Activated CD4-positive, alpha-beta T cell treated with anti-CD3 and anti-CD28 coated beads, Interleukin-2, amount 10 ng/mL, durations not matched to agents 24 days and 14 days (primary cell): ENCODE measurements at places on chromosomes 6 and 20. TPM values are rescaled to one million over a fixed set of nuclear protein-coding genes. Genes with fewer than 3 reads are reported as not detected.
A peak's percentile ranks its signal among the peaks of the same experiment; 100 is the strongest.

DNA sequence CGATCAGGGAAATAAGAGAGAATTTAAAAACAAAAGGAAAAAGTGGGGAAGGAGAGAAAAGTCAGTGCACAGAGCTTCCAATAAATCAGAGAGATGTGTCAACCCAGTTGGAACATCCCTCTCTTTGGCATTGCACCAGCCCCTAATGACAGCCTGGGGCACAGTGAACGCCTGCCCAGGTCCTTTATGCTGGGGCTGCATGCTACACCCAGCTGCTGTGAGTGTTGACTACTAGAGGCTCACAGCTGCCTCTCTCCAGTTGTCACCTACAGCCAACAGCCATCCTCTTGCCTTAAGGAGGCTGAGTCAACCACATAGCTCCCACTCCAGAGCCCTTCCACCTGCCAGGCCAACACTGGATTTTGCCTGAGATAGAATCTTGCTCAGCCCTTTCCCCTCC lies 19.0 kb downstream of the OR2H2 start:
- no peak overlapping the region for H3K27ac ChIP-seq
- DNase-seq, result no peak
- H3K27me3 ChIP-seq, result no peaks in the 10 kb centered on the region
- no peaks in the 10 kb centered on the region for H3K4me1 ChIP-seq

- no peaks in the 10 kb centered on the region for H3K27me3 ChIP-seq
- DNase-seq, result no peak
- H3K27ac ChIP-seq, result no peak overlapping the region
- no peaks in the 10 kb centered on the region for H3K36me3 ChIP-seq
Measured at GRCh38 chr6:63821442-63821841, 185.8 kb downstream of the PHF3 start.

DNA sequence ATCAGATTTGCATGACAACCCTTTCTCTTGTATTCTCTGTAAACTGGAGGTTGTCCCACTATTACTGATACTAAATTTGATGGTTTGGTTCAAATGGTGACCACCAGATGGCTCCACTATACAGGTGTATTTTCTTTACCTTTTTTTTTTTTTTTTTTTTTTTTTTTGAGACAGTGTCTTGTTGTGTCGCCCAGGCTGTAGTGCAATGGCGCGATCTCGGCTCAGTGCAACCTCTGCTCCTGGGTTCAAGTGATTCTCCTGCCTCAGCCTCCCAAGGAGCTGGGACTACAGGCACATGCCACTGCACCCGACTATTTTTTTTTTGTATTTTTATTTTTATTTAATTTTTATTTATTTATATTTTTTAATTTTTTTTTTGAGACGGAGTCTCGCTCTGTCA lies 6.6 kb upstream of the WTAP start:
- H3K36me3 ChIP-seq, result peaks cover 25% of the 10 kb centered on the region
- peak; percentile 84 for DNase-seq
- no peak overlapping the region for H3K4me3 ChIP-seq
- peaks cover 21% of the 10 kb centered on the region for H3K4me1 ChIP-seq
- no peaks in the 10 kb centered on the region for H3K27me3 ChIP-seq

DNA sequence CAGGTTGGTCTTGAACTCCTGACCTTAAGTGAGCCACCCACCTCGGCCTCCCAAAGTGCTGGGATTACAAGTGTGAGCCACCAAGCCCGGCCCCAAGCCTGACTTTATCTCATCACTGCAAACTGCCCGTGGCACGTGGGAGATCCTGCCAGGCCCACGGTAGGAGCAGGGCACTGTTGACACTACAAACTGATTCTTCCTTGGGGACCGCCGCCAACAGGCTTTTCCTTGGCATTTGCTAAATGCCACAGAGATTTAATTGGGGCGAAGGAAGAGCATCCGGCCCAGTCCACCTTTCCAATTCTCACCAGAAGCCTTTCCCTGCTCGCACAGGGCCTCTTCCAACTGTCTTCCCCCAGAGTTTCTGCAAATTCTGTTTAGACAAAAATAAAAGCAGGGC lies 11.0 kb downstream of the ATP9A start:
- no peak for DNase-seq
- no peaks in the 10 kb centered on the region for H3K4me1 ChIP-seq
- H3K36me3 ChIP-seq, result no peaks in the 10 kb centered on the region
- no peak overlapping the region for H3K4me3 ChIP-seq
- peaks cover 2% of the 10 kb centered on the region for H3K27me3 ChIP-seq

DNA sequence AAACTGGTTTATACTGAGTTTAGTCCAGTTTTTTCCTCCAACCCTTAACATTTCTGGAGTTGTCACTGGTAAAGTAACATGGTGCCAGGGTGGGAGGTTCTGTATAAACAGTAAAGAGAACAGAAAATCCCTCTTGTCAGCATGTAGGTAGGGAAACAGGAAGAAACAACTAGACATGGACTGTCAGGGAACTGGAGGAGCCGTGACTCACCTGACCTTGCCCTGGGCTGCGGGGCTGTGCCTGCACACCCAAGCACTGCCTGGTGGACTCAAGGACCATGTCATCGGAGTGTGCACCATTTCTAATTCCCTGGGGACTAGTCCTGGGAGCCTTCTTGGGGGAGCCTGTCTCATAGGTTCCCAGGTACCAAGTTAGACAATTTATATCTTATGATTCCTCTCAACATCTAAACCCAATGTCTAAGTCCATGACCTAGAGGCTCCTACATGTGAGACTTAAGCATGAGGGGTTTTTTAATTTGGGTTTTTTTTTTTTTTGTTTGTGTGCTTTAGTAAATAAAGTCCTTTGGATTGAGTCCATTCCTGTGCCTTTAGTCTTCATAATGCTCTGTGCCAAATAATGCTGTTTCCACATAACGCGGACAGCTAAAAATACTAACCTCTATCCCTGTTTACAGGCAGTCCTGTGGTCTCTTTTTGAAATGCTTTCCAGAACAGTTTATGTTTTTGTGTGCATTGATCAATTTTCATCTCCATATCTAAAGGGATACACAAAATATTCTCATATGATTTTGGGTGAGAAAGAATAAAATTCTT lies 136.9 kb upstream of the SUPT3H start:
- no peak overlapping the region for H3K4me3 ChIP-seq
- no peaks in the 10 kb centered on the region for H3K4me1 ChIP-seq
- H3K27me3 ChIP-seq, result no peaks in the 10 kb centered on the region
- DNase-seq, result no peak
- no peak overlapping the region for H3K27ac ChIP-seq

GRCh38 chr20:47173596-47174216 lies 182.8 kb downstream of the ZMYND8 start:
- peaks cover 6% of the 10 kb centered on the region for H3K27me3 ChIP-seq
- DNase-seq, result no peak
- no peak overlapping the region for H3K27ac ChIP-seq
- H3K4me1 ChIP-seq, result no peaks in the 10 kb centered on the region

DNA sequence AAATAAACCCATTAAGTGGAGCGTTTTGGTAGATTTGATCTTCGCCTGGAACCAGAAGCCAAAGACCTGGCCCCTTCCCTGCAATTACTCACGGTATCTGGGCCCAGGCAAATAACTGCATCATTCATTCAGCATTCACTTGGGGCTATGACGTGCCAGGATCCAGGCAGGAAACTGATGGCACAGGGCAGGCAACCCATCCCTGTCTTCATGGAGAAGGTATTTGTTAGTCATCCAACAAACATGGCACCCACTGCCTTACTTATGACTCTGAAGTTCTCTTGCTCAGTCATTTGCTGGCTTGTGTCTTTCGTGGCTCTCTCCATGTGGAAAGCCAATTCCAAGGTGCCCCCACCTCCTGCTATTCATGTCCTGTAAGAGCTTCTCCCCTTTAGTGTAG lies 232.4 kb downstream of the BMP7 start:
- no peak overlapping the region for H3K27ac ChIP-seq
- no peak for DNase-seq
- no peaks in the 10 kb centered on the region for H3K36me3 ChIP-seq
- peaks cover 5% of the 10 kb centered on the region for H3K27me3 ChIP-seq

DNA sequence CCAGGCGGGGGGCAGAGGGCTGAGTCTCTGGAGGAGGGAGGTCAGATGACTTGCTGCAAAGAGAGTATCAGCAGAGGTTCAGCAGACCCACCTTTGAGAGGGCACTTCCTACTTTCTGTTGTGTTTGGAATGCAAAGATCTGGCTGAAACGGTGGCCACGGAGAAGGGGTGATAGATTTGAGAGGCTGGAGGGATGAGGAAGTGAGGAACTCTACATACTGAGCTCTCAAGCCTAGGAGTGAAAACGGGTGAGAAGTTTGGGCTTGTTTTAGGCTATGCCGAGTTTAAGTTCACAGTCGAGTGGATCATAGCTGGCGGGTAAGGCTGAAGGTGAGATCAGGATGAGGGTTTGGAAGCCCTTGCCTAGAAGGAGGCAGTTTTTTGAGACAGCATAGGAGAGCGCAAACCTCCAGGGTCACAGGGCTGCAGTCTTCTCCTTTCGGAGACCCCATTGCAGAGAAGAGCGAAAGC lies 477 bp upstream of the ITPA start:
- DNase-seq, result peak; percentile 69
- peak overlapping the region; percentile 98 for H3K4me3 ChIP-seq
- peak overlapping the region; percentile 96 for H3K27ac ChIP-seq

GRCh38 chr20:35290887-35291417 lies 1.3 kb downstream of the FAM83C start:
- peaks cover 13% of the 10 kb centered on the region for H3K27me3 ChIP-seq
- H3K4me1 ChIP-seq, result peaks cover 1% of the 10 kb centered on the region
- no peak for DNase-seq
- no peaks in the 10 kb centered on the region for H3K36me3 ChIP-seq
- H3K27ac ChIP-seq, result no peak overlapping the region

- H3K27ac ChIP-seq, result no peak overlapping the region
- no peak for DNase-seq
- H3K36me3 ChIP-seq, result peaks cover 17% of the 10 kb centered on the region
- H3K4me3 ChIP-seq, result no peak overlapping the region
Measured at GRCh38 chr6:143419526-143419925, 31.0 kb downstream of the ADAT2 start.

GRCh38 chr20:24917056-24917455 lies 32.0 kb upstream of the CST7 start:
- peak; percentile 48 for DNase-seq
- no peaks in the 10 kb centered on the region for H3K36me3 ChIP-seq
- peaks cover 4% of the 10 kb centered on the region for H3K27me3 ChIP-seq
- no peak overlapping the region for H3K27ac ChIP-seq
- peaks cover 7% of the 10 kb centered on the region for H3K4me1 ChIP-seq
- no peak overlapping the region for H3K4me3 ChIP-seq

DNA sequence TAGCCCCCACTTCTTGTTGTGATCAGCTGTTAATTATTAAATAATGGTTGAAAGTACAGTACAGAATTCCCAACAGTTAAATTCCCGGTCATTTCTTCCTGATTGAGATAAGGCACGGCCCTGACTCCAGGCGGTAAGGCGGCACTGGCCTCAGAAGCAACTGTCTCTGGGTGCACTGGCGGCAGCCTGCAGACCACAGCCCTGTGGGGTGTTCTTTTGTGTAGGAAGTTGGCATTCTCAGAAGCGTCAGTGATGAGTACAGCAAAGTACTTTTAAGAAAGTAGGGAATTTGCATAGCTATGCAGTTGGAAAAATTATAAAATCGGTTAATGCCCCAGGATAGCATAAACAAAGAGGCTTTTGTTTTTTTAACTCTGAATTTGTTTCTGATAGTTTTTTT lies 50.5 kb downstream of the SAMD5 start:
- no peaks in the 10 kb centered on the region for H3K4me1 ChIP-seq
- no peak overlapping the region for H3K4me3 ChIP-seq
- no peaks in the 10 kb centered on the region for H3K36me3 ChIP-seq
- peak; percentile 11 for DNase-seq

DNA sequence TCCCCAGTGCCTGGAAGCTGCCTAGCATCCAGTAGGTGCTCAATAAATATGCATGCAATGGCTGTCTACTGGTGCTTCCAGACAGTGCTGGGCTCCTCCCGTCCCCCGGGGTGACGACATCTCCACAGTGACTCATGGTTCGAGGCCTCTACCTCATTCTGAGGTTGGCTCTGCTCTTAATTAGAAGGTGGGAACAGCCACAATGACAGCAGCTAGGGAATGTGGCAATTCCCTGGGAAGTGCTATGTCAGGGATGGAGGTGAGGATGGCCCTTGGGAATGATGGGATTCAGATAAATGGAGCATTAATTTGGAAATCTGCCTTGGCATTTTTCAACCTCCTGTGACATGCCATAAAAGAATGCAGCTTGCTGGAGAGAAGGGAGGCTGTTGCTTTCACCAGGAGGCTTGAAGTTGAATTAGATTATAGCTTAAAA lies 43.5 kb upstream of the NFATC2 start:
- no peak for DNase-seq
- H3K27me3 ChIP-seq, result peaks cover 4% of the 10 kb centered on the region
- H3K4me3 ChIP-seq, result no peak overlapping the region
- peaks cover 7% of the 10 kb centered on the region for H3K4me1 ChIP-seq
- no peaks in the 10 kb centered on the region for H3K36me3 ChIP-seq

DNA sequence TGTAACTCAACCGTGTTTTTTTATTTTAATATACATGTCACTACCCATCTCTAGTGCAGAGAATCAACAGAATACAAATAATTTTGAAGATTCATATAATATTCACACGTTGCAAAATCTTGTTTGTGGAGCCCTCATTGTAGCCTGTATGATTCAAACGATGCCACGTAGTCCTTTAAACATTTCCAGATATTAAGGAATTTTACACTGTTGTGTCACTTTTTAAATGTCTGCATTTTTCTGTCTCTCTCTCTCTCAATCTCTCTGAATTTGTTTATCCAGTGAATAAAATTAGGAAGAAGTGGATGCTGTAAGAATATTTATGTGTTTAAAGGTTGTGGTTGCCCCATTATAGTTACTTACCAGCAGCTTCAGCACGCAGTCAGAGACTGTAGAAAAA lies 262.0 kb downstream of the PAX1 start:
- no peak overlapping the region for H3K27ac ChIP-seq
- H3K27me3 ChIP-seq, result no peaks in the 10 kb centered on the region
- DNase-seq, result no peak
- no peaks in the 10 kb centered on the region for H3K4me1 ChIP-seq
- H3K4me3 ChIP-seq, result no peak overlapping the region
- no peaks in the 10 kb centered on the region for H3K36me3 ChIP-seq

DNA sequence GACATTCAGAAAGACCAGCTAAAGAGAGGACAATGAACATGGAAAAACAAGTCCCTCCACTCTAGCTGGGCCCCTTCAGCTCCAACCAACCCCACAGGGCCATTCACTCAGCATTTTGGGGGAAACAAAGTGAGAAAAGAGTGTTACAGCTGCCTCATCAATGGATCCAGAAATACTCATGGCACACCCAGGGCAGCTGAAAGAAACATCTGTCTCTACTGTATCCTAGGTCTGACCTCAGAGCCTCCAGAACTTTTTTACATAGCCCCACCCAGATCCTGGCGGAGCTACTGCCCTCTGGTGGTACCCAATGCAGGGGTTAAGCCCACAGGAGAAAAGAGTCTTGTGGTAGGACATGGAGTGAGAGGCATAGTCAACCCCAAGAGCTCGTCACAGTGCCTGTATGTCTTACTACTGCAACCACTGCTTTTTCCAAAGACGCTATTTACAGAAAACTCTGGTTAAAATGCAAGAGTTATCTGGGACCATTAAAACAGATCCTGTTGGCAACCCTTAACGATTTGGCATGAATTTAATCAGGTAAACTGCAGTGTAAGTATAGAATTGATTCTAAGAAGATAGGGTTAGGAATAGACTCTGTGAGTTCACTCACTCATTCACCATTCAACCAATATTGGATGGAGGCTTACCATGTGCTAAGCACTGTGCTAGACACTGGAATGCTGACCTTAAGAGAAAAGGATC lies 37.4 kb upstream of the FAM83C start:
- peak overlapping the region; percentile 74 for H3K27ac ChIP-seq
- DNase-seq, result peak; percentile 83
- H3K4me1 ChIP-seq, result peaks cover 36% of the 10 kb centered on the region

The AURKA gene
- 42.3 and 42.6 TPM in 2 replicates for total RNA-seq

The SEMG1 gene
- not detected in 2 replicates for total RNA-seq

The SF3B5 gene
- total RNA-seq, result 214 and 217 TPM in 2 replicates

The PDE7B gene
- total RNA-seq, result 15.4 and 16.0 TPM in 2 replicates

The HLA-DRA gene
- total RNA-seq, result 12.9 and 14.0 TPM in 2 replicates

The JPH2 gene
- total RNA-seq, result 0.05 TPM in 1 of 2 replicates, not detected in the other

The OPN5 gene
- not detected in 2 replicates for total RNA-seq

The ARHGAP40 gene
- total RNA-seq, result not detected in 2 replicates
